Tibial nerve (tissue), 4 donors: ENCODE measurements at places on chromosomes 13 and 19.

- no peak for DNase-seq
Measured at GRCh38 chr13:108609353-108609752, 20.1 kb upstream of the MYO16 start.

GRCh38 chr19:290372-291005 lies 714 bp downstream of the PLPP2 start:
- no peak for DNase-seq

GRCh38 chr13:33616130-33616529 lies 201.8 kb upstream of the RFC3 start:
- DNase-seq: no peak

GRCh38 chr19:19613506-19613905 lies 5.0 kb downstream of the PBX4 start:
- DNase-seq: no peak

DNA sequence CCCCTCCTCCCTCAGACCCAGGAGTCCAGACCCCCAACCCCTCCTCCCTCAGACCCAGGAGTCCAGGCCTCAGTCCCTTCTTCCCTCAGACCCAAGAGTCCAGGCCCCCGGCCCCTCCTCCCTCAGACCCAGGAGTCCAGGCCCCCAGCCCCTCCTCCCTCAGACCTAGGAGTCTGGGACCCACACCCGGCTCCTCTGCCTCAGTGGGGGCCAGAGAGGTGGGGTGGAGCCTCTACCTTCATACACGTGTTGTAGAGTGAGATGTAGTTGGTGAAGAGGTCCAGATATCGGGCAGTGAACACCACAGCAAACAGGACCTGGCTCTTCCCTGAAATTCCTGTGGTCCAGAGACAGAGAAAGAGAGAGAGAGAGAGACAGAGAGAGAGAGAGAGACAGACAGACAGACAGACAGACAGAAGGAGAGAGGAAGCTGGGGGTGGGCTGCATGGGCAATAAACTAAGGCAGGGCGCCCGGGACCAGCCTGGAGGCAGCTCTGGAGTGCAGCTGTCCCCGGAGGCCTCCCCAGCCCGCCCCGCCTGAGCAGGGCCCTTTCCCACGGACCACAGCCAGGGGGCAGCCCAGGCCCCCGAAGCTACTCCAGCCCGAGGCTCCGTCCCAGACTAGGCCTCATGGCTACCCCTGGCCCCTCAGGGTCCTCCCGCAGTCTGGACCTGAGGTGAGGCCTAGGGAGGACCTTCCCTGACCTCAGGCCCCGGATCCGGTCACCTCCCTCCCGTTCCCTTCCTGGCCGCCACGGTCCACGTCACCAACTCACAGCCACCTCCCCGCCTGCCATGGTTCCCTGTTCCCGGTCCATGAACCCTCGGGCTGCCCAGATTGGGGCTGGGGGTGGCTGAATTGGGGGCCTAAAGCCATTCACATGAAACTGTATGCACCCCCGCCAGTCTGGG lies 907 bp downstream of the KDELR1 start:
- peak; percentile 40 for DNase-seq

GRCh38 chr19:49677231-49677900 lies at the start of gene PRMT1:
PRMT1 (plus strand) TSS chr19:49677271; CDS start chr19:49677281, 10 bp downstream.
- no peak for DNase-seq

DNA sequence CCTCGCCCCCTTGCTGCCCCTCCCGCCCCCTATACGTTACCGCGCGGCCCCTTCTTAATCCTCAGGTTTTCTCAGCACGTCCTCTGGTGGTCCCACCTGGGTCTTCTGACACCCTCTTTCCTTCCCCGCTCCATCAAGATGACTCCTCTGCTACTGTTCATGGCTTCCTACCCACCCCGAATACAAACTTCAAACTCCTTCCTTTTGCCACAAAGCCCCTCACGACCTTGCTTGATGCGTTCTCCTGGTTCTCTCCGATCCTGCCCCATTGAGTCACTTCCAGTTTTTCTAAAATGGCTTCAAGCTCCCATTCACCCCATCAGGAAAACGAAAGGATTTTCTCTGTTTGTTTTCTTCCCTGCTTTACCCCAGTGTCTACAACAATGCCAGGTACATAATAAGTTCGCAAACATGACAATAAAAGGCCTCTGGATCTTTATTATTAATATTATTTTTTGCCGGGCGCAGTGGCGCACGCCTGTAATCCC lies 734 bp upstream of the SERTAD3 start:
- no peak for DNase-seq

DNA sequence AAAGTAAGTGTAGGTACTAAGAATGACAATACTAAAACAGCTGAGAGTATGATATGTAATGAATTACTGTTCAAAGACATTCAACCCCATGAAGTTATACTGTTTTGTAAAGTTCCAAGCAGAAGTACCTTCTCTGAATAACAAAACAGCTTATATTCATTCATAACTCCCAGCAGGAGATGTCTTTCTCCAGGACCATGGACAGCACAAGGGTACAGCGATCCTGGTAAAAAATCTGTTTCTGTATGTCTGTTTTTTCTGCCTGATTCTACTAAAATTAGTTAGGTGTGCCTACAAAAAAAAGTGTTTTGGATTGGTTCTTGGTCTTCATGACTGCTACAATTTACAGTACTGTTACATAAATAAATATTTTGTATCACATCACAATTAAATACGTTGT lies 172.5 kb upstream of the SLITRK5 start:
- no peak for DNase-seq

DNA sequence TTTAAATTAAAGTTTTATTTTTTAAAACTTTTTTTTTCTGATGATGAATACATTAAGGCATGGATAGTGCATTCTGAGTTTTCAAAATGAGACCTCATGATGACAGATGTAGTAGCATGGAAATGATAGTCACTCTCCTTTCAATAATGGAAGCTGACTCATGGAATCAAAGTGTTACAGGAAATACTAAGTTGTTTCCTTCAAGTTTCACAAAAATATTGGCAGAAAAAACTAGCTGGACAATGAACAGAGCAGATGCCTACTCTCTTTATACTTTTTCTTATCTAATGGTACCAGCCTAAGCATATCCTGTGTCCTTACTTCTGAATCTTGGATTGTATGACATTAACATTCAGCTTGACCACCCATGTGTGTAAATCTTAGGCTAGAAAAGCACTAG lies 1337.3 kb downstream of the PCDH9 start:
- no peak for DNase-seq

DNA sequence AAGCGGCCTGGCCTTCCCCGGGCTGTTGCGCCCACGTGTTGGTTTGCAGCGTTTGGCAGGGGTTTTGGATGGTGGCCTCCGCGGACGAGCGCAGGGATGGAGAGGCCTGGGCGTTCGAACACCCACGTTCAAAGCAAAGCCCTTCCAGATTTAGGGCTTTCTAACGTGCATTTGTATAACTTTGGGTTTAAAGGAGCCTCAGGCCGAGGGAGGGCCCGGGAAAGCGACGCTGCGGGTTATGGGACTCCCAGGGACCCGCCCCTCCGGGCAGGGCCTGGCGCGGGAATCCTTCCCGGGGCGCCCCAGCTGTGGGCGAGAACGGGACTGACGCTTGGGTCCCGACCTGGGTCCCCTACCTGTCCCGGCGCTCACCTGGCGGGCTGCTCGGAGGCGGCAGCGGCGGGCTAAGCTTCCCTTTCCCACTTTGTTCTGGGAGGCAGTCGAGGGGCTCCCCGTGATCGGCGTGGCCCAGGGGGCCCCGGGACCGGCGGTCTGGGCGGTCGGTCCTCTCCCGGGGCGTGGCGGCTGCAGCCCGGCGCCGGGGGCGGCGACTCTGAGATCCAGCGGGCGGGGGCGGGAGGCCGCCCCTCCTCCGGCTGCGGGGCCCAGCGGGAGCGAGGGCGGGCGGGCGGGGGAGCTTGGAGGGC lies at the start of gene FBXO17:
FBXO17 (minus strand) TSS at position 529 of the 647 bp plus-strand sequence. CDS start 25,423 bp downstream, outside the sequence.
- DNase-seq: peak; percentile 29

DNA sequence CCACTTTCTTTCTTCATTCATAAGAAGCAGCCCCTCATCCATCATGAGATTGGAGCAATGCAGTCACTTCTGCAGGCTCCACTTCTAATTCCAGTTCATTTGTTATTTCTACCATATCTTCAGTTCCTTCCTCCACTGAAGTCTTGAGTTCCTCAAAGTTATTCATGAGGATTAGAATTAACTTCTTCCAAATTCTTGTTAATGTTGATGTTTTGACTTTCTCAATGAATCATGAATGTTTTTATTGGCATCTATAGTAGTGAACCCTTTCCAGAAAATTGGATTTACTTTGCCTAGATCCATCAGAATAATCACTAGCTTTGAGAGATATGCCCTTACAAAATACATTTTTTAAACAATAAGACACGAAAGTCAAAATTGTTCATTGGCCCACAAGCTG lies 2567.7 kb upstream of the PCDH20 start:
- DNase-seq: no peak

DNA sequence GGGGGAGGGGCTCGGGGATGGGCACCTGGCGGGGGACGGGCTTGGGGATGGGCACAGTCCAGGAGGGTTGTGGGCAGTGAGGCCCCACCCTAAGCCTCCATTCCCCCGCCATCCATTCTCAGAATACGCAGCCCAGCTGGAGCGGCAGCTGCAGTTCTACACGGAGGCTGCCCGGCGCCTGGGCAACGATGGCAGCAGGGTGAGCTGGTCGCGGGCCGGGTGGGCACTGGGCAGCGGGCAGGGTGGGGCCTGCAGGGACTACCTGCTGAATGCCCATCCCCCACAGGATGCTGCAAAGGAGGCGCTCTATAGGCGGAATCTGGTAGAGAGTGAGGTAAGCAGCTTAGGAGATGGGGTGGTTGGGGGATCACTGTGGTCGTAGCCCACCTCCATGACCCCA lies 8.3 kb downstream of the PODNL1 start:
- DNase-seq: no peak

- no peak for DNase-seq
Measured at GRCh38 chr19:47479701-47480503, 4.1 kb downstream of the KPTN start.

DNA sequence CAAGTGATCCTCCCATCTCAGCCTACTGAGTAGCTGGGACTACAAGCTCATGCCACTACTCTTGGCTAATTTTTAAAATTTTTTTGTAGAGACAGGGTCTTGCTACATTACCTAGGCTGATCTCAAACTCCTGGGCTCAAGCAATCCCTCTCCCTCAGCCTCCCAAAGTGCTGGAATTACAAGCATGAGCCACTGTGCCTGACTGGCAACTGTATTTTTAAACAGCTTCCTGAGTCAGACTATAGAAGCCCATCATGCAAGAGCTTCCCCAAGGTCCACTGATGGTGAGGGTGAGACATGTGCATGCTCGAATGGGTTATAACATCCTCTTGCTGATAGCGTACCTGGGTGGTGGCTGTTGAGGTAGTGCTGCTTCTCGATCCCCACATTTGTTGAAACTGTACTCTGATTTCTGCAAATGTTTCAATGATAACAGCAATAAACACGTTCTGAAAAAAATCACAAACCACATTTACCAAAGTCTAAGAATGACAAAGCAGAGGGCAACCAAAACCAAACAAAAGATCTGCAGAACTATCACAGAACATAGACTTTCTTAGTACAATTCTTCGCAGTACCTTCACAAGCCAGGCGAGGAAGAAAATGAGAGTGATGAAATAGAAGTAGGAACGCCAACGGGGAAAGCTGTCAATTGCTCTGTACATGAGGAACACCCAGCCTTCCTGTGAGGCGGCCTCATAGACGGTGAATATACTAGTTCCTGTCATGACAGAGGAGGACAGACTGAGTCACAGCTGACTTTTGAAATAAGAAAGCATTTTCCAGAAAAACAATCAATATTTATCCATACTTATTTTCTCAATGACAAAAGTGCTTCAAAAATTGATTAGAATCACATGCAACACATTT lies 124.4 kb downstream of the NALCN start:
- DNase-seq: no peak

DNA sequence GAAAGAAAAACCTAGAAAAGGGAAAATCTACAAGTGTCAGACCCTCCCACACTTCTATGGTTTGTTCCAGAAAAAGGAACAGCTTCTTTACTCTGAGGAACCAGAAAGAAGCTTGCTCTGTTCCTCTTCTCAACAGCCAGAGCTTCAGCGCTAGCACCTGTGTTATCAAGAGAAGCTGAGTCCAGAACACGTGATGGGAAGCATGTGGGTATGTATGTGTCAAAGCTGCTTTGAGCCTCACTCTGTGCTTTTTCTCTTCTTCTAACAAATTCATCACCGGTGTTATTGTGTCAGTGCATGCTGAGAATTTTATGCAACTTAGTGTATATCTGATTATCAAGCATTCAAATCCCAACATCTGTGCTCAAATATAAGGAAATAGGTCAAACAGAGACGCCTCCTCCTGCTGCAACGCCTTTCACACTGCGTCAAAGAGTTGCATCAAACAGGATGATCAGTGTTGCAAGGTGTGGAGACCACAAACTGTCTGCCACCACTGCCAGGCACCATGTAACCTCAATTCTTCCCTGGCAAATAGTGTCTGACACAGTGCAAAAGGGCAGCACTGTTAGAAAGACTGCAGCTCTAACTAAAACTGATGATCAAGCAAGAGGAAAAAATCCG lies 83.9 kb downstream of the LRRC63 start:
- no peak for DNase-seq

DNA sequence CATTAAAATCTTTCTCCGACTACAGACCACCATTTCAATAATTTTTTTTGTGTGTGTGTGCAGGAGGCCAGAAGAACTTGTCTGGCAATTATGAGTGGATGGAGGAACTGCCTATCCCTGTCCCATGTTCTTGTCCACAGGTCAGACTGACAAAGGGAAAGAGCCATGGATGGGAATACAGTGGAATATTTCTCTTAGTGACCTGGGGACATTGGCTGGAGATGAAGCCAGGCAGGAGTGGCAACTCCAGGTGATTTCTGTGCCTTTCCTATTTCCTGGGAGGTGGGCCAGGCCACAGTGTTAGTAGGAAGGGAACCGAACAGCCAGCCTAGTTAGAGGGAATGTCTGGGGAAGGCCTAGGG lies 3.7 kb downstream of the PSG9 start:
- DNase-seq: no peak

GRCh38 chr19:39085392-39085791 lies 1.2 kb downstream of the ACP7 start:
- DNase-seq: no peak

DNA sequence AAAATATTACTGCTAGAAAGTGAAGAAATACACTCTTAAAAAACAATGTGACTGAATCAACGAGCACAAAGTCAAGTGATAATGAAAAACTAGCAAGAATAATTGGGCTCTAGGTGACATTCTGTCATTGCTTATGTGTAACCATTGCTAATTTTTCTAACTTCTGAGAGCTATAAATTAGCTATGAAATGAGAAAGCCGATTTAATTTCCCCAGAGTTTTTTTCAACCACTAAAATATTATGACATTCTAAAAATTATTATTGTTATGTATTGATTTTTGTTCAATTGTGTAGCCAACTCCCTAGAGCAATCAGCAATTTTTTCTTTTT lies 458.6 kb upstream of the ATXN8OS start:
- no peak for DNase-seq

GRCh38 chr19:46901701-46902401 lies 41.1 kb downstream of the ARHGAP35 start:
- no peak for DNase-seq

DNA sequence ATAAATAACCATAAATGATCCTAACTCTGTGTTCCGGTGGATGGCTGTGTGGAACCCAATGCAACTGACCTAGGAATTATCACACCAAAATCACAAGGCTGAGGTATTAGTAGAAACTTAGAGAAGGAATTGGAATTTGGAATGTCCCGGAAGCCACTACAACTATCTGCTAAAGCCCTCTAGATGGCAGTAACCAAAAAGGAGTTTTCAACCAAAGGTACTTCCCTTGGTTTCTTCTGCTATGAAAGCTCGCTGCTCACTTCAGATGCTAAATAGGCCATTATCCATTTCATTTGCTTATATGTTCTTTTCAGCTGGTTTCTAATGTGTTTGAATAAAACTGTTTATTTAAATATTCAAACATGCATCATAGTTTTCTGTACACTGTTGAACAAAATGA lies 1589.1 kb upstream of the SPRY2 start:
- DNase-seq: no peak
